Nucleus accumbens (tissue), 56 donors: ENCODE measurements at places on chromosomes 5 and 9.

- DNase-seq = no peak
These were observed 442.2 kb upstream of the GRAMD2B start for GRCh38 chr5:125981016-125981415.

DNA sequence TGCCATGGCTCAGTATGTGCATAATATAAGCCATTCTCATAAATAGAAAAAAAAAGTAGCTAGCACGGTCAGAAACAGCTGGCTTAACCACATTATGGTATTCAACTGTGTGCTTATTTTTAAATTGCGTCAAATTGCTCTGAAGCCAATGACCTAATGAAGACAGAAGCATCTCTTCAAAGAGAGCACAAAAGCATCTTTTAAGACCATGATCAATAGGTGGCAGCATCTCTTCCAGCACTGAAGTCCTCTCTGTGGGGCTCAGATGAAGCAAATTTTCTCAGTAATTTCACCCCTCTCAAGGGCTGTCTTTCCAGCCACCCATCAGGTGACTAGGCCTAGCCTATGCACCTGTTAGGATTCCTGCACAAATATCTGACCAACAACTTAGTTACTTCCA lies 251.4 kb downstream of the GLIS3 start:
- DNase-seq = no peak

DNA sequence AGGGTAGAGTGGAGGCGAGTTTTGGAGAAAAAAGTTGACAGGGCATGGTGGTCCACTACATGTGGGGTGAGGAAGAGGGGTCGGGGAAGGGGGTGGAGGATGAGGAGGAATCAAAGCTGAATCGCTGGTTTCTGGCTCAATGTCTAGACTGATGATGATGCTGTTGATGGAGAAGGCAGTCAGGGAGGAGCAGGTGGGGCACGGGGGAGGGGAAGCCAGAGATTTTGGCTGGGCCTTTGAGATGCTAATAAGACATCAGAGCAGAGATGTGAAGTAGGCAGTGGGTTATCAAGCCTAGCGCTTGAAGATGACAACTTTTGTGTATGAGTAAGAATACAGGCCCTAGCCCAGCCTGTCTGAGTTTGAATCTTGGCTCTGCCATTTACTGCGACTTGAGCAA lies 32.4 kb upstream of the TTC23L start:
- DNase-seq = no peak

DNA sequence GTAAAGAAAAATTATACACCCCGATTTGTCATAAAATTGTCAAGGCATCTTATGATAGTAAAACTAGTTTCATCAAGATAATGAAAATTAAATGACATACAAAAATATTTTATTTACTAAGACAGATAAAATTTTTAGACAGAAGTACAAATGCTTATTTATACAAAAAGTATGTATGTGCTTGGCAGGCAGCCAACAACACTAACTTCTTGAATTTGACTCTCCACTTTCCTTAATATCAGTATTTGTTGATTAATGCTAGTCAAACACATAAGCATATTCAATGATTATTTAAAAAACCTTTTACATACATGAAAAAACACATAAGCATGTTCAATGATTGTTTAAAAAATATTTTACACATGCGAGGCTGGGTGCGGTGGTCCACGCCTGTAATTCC lies 1079.9 kb upstream of the CDH6 start:
- no peak for DNase-seq

GRCh38 chr9:124477211-124477647 lies 27.0 kb downstream of the ADGRD2 start:
- DNase-seq = no peak

DNA sequence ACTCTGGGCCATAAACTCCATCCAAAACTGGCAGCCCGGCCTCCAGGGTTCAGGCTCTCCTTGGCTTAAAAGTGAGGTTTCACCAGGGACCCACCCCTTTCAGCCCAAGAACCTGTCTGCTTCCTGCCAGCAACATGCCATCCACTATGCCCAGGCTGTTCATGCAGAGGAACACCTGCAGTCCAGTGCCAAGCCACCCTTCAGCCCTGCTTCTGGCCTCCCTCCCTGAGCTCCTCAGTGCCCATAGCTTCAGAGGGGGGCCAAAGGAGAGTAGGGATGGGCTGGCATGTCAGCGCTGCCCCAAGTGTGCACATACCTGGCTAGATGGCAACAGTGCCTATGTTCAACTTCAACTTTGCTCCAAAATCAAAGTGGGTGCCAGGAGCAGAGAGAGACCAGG lies 166.9 kb upstream of the MRPS30 start:
- DNase-seq = no peak

GRCh38 chr9:112378328-112379176 lies 1.4 kb upstream of the HSDL2 start:
- DNase-seq = no peak
